ENCODE measurements at places on chromosomes 6 and 20.

DNA sequence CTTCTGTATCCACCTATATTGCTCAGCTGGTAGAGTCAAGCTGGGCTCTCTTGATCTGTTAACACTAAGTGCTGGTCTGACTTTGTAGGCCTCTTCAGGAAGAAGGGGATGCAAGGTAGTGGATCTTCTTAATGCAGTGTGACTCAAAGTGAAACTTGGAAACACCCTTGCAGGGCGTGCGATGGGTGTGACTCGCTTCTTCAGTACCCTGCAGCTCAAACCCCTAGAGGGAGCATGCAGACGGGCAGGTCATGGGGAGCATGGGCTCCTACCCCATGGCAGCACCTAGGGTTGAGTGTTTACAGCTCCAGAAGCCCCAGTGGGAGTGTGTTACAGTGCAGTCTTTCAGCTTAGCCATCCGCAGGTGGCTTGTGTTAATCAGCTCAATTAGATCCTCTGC, 757 bp upstream of the SAMD3 start:
- no peak for DNase-seq

DNA sequence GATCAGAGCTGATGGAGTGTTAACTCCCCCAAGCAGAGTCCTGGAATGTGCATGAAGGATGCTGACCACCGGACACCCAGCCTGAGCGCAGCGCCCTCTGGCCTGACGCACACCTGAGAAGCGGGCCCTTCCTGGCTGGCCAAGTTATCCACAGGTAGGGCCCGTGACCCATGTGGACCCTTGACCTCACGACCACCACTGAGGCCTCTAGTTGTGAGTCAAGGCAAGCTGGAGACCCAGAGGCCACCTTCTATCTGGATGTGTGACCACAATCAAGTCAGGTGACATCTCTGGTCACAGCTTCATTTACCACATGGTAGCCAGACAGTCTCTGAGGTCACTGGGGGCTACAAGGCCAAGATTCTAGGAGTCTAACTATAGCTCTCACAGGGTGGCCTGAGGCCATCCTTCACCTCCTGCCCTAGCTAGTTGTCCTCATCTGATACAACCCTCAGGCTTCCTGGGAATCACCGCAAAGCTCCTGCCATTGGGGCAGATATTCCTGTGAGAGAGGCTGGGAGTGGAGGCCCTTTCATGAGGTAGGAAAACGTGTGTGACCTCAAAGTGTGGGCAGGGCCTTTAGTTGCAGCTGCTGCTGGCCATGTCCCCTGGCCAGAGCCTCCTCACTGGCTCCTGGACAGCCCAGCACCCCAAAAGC, 53.1 kb downstream of the DSTN start:
- no peak for DNase-seq

- DNase-seq = no peak
Observed at GRCh38 chr6:503610-504362, 112.2 kb downstream of the IRF4 start.

DNA sequence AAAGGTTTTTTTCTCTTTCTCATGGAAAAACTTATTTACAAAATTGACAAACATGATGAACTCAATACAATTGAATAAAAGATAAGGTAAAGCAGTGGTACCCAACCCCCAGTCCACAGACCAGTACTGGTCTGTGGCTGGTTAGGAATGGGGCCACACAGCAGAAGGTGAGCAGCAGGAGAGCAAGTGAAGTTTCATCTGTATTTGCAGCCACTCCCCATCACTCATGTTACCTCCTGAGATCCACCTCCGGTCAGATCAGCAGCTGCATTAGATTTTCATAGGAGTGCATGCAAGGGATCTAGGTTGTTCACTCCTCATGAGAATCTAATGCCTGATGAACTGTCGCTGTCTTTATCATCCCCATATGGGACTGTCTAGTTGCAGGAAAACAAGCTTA, 47.5 kb downstream of the HMGCLL1 start:
- no peak for DNase-seq

DNA sequence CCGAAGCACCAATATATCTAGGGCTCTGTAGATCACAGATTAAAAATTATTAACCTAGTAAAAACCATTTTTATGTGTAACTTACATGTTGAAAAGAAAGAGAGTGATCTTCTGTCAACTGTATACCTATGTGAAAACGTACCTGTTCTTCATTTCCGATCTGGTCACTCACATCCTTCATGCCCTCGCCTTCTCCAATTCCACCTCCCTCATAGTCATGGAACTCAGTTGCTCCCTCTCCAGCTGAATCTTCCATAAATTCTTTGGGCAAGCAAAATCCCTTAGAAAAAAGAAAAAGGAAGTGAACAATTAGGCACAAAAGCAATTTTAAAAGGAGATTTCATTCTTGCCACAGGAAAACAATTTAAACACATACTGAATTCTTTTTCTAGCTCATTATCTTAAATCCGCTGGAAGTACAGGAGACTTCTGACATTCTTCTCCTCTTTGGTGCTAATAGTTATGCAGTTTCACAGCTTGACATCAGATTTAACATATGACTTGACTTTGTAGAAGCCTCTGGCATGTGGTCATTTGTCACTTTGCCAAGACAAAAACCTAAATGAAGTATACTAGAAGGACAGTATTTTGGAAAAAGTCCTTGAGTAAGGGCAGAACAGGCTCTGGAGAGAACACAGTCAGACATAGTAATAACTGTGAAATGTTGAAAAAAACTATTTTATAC, 29.5 kb upstream of the LYRM2 start:
- no peak for DNase-seq

- no peak for DNase-seq
Observed at GRCh38 chr20:22425344-22426295, 158.8 kb downstream of the FOXA2 start.

- DNase-seq = no peak
Observed at GRCh38 chr20:17985388-17986018, 16.7 kb downstream of the MGME1 start.

- DNase-seq = no peak
Observed at GRCh38 chr6:118134206-118134605, 227.1 kb downstream of the SLC35F1 start.

- no peak for DNase-seq
Observed at GRCh38 chr6:150312844-150313584, 55.8 kb upstream of the IYD start.

DNA sequence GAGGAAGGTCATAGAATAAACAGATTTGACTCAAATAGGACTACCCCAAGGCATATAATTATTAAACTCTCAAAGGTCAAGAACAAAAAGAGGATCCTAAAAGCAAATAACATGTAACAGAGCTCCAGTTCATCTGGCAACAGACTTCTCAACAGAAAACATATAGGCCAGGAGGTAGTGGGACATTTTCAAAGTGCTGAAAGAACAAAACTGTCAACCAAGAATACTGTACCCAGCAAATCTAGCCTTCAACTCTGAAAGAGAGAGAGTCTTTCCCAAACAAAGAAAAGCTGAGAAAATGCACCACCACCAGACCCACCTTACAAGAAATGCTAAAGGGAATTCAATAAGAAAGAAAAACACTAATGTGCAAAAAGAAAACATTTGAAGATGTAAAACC, 11.9 kb downstream of the NQO2 start:
- DNase-seq = no peak

DNA sequence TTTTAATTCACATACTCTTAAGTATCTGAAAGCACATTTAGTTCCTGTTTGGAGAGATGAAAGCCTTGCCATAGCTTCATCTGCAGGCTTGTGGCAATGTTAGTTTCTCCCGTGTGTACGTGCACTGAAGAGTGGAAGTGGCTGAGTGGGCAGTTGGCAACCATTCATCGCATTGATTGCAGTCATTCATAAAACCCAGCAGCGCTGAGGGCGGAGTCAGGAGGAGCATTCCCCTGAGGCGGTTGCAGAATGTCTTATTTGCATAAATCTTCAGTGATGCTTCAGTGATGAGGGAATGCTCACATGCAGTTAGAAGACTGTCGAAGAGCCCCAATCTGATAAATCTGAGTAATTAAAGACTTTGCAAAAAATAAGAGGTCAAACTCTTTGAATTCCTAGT, 79.1 kb downstream of the RIMS1 start:
- peak; percentile 51 for DNase-seq

GRCh38 chr6:38018755-38019165, 199.2 kb downstream of the ZFAND3 start:
- no peak for DNase-seq

DNA sequence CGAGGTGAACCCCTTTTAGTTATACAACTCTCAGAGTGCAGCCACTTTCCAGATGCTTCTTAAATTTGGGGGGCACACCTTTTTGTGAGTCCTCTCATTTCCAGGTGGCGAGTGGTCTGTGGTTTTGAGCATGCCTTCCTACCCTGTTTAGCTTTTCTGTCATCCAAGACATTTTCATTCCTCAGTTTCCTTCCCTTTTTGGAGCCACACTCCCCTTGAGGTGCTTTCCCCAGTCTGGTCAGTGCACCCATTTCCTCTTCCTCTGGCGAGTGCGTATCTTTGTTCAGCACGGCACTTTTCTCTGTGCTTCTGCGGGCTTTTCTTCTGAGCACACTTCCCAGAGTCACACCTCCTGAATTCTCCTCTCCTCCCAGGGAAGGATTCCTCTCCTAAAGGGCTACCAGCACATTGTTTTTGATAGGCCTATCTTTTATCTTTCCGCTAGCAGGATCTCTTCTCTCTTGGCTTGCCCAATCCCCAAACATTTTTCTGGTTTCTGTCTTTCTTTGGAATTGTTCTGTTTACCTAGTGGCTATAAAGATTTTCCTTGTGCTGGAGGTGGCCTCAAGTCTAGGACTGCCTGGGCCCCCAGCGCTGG, 1.4 kb downstream of the PHF20 start:
- no peak for DNase-seq

DNA sequence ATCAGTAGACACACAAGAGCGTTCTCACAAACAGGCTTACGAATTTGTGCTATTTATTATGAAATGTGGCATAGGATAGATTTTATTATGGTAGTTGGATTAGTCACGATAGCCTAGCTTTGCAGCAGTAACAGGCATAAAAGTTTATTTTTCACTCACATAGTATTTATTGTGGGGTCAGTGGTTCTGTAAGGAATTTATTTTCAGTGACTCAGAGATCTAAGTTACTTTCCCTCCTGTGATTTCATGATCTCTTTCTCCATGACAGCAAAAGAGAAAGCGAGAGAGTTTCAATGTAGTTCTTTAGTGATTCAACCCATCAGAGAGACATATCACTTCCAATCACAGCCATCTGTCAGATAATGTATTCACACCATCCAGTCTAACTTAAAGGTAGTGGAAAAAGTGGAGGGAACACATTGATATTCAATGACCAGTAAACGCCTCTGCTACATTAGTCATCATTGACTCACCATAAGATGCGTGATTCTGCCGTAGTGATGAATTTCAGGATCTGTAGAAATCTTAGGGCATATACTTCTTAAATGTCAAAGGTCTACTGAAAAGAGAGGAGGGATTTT, 605.5 kb downstream of the HDGFL1 start:
- DNase-seq = no peak

- no peak for DNase-seq
Observed at GRCh38 chr6:14276667-14277404, 159.3 kb downstream of the CD83 start.

DNA sequence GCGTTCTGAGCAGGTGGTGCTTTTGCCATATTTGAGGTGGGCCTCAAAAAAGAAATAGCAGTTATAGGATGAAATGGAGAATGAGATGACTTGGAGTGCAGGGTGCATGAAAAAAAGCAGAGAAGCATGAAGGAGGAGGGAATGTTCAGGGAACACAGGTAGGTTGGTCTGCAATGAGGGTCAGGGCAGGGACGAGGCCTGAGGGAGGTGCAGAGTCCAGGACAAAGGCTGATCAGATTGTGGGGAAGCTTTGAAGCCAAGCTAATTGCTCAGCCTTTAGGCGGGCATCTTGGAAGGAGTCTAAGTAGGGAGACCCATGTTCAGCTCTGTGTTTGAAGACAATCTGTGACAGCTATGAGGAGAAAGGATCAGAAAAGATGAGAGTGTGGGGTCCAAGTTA, 12.0 kb downstream of the TRAM2 start:
- DNase-seq = no peak

All from SK-N-MC (cell line).